Stimulated activated CD4-positive, alpha-beta T cell treated with anti-CD3 and anti-CD28 coated beads, Interleukin-4, amount 100 ng/mL, for 48 hours (primary cell): ENCODE measurements at places on chromosomes 5 and 9.
A peak's percentile ranks its signal among the peaks of the same experiment; 100 is the strongest.

- DNase-seq: no peak
These were observed 15.2 kb downstream of the ERP44 start for GRCh38 chr9:100083448-100084127.

GRCh38 chr9:30900706-30901105, 1483.7 kb upstream of the ACO1 start:
- no peak for DNase-seq

DNA sequence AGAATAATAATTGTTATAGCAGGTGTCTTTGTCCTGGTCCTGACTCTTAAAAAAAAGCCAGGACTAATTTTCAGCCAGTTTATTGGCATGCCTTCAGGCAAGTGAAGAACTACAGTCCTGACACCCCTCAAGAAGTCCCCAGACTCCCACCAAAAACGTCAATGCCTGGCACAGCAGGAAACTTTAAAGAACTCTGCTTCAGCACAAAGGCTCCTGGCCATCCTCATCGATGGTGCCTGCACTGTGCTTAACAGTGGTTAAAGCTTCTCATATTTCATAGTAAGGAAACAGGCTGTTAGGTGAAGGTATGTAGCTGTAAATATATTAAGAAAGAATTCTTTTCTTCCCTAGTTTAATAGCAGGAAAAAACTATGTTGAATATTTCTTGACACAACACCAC, 280.1 kb upstream of the PUM3 start:
- DNase-seq: no peak

GRCh38 chr9:3968891-3969290, 331.0 kb downstream of the GLIS3 start:
- DNase-seq: no peak

DNA sequence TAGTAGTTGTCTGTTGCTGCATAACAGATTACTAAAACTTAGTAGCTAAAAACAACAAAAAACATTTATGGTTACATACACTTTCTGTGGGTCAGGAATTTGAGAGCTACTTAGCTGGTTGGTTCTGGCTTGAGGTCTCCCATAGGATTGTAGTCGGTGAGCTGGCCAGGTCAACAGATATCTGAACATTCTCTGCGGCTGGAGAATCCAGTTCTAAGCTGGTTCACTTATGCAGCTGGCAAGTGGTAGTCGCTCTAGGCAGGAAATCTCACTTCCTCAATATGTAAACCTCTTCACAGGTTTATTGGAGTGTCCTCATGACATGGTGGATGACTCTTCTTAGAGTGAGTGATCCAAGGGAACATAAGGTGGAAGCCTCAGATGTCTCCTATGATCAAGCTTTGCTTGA, 65.7 kb upstream of the TNFAIP8 start:
- DNase-seq: no peak

DNA sequence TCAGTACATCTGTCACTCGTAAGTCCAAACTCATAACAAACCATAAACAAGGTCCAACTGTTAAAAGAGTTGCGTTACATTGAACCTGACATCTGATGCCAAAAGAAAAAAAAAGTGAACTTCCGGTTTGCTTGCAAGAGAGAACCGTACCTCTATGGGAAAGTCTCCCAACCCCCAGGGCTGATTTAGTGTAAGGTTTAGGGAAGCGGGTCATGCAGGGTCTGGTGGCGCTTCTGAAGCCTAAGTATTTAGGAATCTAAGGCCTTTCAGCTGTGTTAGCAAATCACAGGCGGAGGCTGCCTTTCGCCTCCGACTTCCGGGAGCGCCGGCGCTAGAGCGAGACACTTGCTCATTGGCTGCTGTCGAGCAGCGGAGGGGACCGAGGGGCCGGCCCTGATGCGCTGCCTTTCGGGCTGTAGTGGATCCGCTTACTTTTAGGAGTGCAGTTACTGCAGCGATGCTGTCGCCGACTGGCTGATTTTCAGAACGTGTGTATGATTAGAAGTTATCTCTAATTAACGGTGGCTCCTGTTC, 12.0 kb upstream of the GNPDA1 start:
- DNase-seq: peak; percentile 83

GRCh38 chr9:6106711-6107339, 91.4 kb upstream of the RANBP6 start:
- DNase-seq: no peak

DNA sequence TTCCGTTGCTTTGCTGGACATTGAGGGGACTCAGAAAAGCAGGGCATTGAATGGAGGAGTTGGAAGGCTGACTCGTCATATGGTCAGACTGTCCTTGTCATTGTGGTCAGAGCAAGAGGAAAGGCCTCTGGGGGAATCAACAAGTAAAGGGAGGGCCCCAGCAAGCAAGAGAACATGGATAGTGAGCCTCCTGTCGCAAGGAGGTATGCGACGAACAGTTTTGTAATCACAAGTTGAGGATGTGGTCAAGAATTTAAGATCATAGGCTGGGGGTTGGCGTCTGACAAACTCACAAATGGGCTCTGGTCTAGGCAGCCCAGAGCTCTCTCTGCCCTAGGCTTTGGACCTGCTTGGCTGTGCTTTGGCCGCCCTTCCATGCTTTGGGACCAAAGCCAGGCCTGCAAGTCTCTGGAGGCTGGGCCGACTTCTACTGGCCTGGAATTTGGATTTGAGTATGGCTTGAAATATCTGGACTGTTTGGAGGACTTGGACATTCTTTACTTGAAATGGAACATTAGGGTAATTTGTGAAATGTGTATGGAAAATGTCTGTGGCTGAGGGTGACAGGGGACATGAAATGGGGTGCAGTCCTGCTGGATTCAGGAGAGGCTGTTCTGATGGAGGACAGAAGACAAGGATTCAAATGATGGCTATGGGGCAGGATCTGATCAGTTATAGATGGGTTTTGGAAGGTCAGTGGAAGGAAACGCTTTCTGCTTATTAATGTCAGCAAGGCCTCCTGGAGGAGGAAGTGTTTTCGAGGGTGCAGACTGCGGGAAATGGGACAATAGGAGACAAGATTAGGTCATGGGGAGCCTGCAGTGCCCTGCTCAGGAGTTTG, 19.2 kb upstream of the NDST1 start:
- no peak for DNase-seq

DNA sequence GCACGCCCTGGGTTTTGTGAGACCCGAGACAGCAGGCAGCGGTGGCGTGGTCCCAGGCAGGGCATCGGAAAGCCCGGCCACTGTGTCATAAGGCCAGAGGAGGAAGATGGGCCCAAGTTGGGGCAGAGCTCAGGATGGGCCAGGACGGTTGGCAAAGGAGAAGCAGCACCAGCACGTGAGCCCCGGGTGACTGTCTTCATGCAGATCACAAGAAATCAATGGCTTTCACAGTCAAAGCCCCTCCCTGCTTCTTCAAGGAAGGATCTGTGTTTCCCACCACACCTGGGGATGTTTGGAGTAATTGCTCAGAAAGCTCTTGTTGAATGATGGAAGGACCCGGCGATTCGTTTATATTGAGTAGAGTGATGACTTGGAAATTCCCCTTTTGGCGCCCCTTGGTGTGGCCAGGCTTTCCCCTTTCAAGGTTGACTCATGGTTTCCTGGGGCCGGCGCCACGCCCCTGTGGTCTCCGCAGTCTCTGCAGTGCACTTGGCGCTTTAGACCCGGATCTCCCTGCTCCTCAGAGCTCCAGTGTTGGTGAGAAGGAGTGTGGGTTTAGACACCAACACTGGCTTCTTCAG, 52.1 kb downstream of the IL31RA start:
- peak; percentile 68 for DNase-seq

DNA sequence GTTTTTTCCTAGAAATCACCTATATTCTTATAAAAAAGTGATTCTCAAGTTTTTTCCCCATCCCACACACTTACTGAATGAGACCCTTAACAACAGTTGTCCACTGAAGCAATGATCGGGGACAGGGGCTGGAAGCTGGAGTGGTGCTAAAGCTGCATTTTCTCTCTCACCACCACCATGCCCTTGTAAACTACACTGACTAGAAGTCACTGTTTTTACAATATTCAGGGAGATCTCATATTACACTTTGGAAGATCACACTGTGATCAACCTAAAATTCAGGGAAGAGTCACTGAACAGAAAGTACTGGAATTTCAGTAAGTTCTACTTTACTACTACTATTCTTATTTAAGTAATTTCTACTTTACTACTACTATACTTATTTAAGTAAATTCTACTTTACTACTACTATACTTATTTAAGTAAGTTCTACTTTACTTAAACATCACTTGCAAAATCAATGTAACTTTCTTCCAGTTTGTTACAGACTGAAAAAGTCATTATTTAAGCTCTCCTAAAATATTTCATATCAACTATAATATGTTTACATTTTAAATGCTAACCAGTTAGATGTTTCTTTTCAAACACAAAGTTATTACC, 164.3 kb downstream of the AGTPBP1 start:
- no peak for DNase-seq

DNA sequence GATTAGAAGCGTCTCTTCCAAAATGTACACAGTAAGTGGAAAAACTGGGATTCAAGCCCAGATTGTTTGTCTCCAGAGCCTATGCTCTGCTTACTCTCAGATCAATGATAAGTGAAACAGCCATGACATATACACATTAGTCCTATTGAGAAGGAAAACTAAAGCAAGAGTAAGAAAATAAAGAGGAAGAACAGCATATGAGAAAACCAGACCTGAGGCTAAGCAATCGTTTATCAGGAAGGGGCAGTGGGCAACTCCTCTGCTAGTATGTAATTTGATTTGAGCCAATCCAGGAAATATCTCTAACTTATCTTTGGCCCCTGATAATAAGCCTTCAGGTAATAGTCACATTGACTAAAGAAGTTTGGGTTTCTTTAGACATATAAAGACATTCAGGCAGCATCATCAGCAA, 789.9 kb upstream of the C9orf72 start:
- no peak for DNase-seq

DNA sequence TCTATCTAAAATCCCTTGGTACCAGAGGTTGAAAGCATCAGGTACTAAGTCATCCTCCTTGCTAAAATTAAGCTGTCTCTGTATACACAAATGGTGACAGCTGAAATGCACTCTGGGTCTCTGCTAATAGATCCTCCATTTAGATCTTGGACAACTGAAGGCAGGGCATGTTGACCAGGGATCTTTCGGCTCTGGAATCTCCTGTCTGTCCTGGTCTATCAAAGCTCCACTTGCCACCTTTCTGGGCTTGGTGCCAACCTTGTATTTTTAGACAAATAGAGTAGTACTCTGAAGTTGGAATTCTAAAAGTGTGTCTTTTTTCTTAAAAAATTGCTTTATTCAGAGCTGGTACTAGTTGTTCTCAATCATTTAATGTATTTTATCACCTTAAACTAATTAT, 135.2 kb upstream of the HMHB1 start:
- no peak for DNase-seq

GRCh38 chr9:995781-996180, 19.3 kb downstream of the DMRT3 start:
- DNase-seq: no peak

GRCh38 chr5:90226433-90227099, 183.0 kb downstream of the CETN3 start:
- DNase-seq: no peak

DNA sequence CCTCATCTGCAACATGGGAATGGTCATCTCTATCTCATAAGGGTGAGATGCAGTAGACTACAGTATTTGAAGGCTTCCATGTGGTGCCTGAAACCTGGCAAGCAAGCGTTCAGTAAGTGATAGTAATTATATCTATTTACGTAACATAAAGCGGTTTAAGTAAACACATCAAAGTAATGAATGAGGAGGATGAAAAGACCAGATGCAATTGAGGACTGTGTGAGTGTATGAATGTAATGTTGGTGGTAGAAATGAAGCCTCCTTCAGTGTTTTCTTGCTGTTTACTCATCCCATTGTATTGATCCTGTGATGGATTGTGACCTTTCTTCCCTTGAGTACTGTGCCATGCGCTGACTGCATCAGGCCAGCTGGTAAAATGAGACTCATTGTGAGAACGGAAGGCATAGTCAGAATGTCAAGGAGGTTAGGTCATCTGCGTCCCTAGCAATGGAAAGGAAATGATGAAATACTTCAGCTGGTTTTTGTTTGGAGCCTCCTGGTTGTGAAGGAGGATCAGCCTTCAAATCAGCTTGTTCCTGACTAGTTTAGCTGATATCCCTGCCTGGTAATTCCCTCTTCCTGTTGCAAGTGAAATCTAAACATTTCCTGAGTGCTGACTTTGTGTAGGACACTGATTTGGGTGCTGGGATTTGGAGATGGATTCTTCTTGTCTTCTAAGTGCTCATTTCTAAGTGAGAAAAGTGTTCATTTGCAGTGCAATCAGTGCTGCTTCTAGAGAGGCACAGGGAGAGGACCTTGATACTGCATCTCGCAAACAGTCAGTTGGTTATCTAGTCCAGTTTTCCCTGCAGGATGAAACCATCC, 35.6 kb downstream of the TNFSF8 start:
- DNase-seq: peak; percentile 29
